ENCODE measurements at places on chromosomes 2 and 18. TPM values are rescaled to one million over a fixed set of nuclear protein-coding genes. Genes with fewer than 3 reads are reported as not detected.

KHK gene
- total RNA-seq = 9.0 TPM

- DNase-seq = no peak
Measured at GRCh38 chr2:159445307-159445706, 158.8 kb upstream of the WDSUB1 start.

MAP3K19 gene
- not detected for total RNA-seq

DNA sequence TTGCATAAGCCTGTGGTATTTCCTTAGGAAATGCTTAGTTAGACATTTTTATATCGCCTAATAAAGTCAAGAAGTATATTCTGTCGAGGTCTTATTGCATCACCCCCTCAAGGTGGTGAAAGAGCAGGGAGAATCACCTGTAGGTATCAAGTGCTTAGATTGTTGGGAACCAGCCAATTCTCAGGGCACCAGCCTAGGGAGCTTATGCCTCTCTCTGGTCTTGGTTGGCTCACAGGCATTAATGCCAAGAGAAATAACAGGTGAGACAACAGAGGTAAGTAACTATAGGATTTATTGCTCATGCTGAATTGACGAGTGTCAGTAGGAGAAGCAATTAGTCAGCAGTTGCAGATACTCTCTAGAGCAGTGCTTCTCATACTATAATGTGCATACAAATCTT is 663.3 kb upstream of the ZNF804A start:
- no peak for DNase-seq

GRCh38 chr2:169834401-169834800 is 7.1 kb downstream of the UBR3 start:
- no peak for DNase-seq

GRCh38 chr2:129816813-129817574 is 162.5 kb upstream of the RAB6C start:
- DNase-seq = no peak

GRCh38 chr18:75065251-75066000 is 143.5 kb downstream of the PTGR3 start:
- DNase-seq = no peak

DNA sequence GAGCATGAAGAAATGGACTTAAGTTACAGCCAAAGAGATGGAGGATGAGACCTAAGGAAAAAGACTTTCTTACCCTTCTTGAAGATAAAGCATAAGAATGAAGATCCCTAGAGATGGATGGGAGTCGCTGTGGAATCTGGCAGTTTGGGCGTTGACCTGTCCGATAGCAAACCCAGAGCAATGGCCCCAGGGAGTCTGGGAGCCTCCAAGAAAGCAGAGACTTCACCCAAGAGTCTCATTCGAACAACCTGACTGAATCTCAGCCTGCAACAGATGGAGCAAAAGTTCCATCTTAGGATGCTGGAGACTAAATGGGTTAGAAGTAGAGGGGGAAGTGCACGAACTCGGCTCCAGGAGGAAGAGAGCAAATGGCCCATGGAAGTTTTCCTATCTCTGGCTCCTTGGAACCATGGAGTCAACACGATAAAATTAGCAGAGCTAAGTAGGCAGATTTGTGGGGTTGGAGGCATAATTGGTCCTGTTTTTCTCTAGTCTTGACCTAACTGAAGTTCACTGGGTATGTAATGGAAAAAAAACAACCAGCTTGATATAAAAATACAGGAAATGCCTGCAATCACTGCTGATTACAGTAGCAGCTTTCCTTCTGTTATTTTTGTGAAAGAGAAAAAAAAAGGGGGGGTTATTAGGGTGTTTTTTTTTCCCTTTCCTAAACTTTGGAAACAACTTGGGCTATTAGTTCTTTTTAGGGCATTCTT is 178.4 kb upstream of the EPAS1 start:
- DNase-seq = peak; percentile 87

DNA sequence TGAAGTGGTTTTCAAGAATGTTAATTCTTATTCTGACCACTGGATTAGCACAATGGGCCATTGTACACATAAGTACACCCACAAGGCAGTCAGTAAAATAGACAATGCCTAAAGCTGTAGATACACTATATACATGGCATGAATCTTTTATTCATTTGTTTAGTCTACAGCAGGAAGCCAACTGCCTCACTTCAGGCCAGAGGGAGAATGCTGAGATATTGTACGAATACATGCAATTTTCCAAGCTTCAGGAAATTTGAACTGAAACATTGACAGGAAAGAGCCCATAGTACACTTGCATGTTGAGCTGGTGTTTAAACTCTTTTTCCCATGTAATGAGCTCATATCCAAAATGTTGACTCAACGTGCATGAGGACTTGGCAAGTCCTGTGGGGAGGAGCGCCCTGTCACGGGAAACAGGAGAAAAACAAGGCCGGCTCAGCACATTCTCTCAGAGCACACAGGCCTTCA is 111.6 kb upstream of the CYP1B1 start:
- DNase-seq = peak; percentile 95

GRCh38 chr2:238182362-238182761 is 21.1 kb downstream of the ILKAP start:
- no peak for DNase-seq

GRCh38 chr2:113357071-113357470 is 78.3 kb upstream of the PAX8 start:
- no peak for DNase-seq

DNA sequence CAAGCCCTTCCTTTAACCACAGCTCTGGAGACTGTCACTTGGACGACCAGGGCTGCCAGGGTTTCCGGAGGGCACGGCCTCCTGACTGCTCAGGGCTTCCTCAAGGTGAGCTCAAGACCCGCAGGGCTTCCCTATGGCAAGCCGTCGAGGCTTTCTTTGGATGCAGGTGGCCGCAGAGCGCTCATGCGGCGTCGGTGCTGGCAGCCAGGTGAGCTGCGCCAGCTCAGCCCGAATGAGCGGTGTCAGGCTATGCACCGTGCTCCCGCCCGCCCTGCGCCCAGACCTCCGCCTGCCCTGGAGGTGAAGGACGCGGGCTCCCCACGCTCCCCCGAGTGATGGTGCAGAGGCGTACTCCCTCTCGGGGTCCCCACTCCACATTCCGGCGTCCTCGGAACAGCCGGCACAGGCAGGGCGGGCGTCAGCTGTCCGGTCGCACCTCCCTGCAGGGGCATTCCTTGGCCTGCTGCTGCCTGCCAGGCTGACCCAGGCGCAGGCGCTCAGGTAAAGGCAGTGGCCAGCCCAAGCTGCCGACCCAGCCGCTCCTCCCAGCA is 20.8 kb upstream of the TUBB6 start:
- DNase-seq = no peak

ATOH8 gene
- total RNA-seq = 10.6 TPM

DNA sequence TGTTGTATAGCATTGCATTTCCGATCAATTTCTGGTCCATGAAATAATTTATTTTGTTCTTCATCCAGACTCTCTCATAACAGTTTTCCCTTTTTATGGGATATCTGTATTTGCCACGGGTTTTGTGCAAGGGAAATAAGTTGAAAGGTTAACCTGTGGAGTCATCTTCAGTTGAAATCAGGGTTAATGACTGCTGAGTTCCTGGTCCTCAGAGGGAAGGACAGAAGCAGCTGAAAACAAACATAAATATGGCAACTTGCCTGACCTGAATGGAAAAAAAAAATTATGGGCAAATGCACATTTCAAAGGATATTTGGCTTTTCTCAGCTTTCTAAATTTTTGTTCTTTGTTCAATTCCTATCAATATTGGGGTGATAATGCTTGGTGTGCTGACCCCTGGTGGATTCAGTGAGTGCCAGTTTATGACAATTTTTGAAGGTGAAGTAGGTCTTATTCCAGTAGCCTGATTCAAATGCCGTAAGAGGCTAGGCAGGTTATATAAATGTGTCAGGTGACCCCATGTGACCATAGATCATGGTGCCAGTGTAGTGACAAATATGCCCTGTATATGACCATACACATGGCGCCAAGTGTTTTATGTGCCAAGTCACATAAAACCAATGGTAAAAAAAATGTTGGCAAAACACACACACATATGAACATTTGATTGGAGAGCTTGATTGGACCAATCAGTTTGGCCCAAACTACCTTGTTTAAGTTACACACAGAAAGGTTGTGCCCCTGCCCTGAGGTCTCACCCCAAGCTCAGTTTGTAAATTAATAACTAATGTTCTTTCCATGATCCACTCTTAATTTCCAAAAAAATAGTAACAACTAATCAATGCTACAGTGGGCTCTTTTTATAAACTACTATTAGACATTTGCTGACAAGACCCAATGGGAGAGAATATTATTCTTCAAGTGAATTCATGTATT is 47.6 kb upstream of the FAM124B start:
- peak; percentile 36 for DNase-seq

GRCh38 chr2:62176801-62177200 is 19.1 kb upstream of the B3GNT2 start:
- DNase-seq = no peak

DNA sequence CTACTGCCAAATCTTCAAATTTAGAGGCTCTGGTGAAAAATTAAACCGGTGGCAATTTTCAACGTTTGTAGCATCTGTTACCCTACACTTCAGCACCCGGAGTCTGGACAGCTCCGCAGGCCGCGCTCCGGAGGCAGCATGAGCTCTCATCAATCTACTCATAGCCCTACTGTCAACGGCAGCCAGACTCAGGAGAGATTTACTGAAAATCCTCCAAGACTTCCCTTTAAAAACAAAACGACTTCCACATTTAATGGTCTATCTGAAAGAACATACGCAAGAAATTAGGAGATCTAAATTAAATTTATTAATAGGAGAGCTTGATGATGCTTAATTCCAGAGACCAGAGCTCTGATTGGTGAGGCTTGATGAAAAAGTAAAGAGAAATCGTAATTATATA is 970 bp upstream of the ADCYAP1 start:
- DNase-seq = peak; percentile 83

GRCh38 chr2:112035786-112036185 is 19.3 kb upstream of the TMEM87B start:
- no peak for DNase-seq

GRCh38 chr2:55120634-55121359 is 70.5 kb upstream of the RTN4 start:
- peak; percentile 74 for DNase-seq

GRCh38 chr2:108988796-108989713 is at the start of gene EDAR:
EDAR (minus strand) TSS chr2:108989220; CDS start chr2:108931014, 58,206 bp downstream.
- peak; percentile 41 for DNase-seq

GRCh38 chr2:31980674-31981356 is 30.0 kb downstream of the MEMO1 start:
- DNase-seq = peak; percentile 53

- no peak for DNase-seq
Measured at GRCh38 chr2:114709936-114710850, 267.8 kb downstream of the DPP10 start.

DNA sequence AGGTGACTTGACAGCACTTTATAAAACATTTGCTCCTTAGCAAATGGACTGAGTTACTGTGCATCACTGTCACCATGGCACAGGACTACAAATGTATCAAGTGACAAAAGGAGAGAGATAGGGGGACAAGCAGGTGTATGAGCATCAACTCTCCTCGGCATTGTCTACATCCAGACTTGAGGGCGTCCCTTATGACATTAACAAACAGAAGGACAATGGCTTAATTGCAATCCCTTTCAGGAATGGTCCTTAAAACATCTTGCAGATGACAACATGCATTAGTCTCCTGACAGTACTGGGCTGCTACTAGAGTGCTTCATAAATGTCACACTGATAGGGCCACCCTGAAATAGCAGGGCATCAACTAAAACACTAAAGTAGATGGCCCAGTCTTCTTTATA is 198.8 kb downstream of the PDE1A start:
- DNase-seq = no peak

GPR55 gene
- not detected for total RNA-seq

RMDN2 gene
- 4.2 TPM for total RNA-seq

CENPA gene
- total RNA-seq = 1.9 TPM

DNA sequence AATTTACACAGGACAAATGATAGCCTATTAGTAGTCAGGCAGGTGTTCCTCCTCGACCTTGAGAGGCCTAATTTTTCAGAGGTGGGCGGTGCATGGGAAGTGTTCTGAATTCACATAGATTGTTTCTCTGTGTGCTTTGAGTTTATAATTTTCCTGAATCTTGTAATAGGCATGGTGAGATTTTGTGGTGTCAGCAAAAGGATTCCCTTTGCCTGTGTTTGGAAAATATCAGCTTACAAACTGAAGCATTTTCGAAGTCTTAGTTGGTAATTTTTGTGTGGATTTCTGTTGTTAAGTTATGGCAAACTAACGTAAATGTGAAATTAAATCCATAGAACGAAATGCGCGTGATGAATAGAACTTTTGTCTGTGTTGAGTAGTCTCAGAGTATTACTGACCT is 194.0 kb upstream of the RBMS1 start:
- DNase-seq = no peak

DNA sequence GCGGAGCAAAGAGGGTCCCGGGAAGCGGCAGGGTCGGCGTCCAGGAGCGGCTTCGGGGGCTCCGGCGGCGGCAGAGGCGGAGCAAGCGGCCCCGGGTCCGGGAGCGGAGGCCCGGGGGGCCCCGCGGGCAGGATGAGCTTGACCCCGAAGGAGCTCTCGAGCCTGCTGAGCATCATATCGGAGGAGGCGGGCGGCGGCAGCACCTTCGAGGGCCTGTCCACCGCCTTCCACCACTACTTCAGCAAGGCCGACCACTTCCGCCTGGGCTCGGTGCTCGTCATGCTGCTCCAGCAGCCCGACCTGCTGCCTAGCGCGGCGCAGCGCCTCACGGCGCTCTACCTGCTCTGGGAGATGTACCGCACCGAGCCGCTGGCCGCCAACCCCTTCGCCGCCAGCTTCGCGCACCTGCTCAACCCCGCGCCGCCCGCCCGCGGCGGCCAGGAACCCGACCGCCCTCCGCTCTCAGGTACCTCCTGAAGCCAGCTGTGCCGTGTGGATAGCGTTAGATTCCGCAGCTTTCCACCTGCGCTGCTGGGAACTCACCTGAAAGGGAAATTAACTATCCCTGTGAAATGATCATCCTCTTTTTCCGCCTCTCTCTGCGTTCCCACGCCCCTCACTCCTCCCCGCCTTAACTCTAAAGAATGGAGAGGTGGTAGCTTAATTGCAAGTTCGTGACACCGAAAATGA is 472 bp downstream of the CNOT11 start:
- peak; percentile 64 for DNase-seq

- DNase-seq = no peak
Measured at GRCh38 chr2:49935449-49935848, 781.1 kb upstream of the FSHR start.

DNA sequence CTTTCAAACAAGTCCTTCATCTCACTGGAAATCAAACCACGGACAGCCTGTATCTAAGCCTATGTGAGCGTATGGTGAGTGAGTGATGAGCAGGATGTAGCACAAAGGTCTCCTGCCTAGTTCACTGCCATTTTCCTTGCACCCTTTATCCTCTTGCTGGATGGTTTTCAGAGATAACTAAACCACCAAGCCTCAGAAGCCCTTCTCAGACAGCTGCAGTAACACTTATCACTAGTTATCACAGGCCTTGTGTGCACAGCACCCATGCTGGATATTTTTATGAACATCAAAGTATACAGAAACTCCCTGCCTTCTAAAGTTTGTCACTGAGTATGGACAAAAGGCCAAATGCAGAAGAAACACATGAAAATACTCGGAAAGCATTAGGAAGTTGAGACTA is 69.5 kb downstream of the C1D start:
- no peak for DNase-seq

GRCh38 chr2:40488927-40489677 is 37.2 kb upstream of the SLC8A1 start:
- DNase-seq = peak; percentile 61

GRCh38 chr2:169734169-169734847 is 676 bp downstream of the KLHL23 start:
- peak; percentile 14 for DNase-seq

SLC11A1 gene
- total RNA-seq = 0.25 TPM

Data from cardiac muscle cell (in vitro differentiated cells and primary cell).